Lung (tissue), 17 donors: ENCODE measurements at places on chromosomes 13 and 19.

- DNase-seq: no peak
These were observed 8.6 kb upstream of the EPSTI1 start for GRCh38 chr13:43000676-43001075.

GRCh38 chr13:97889803-97890202 lies 63.7 kb upstream of the IPO5 start:
- DNase-seq: no peak

GRCh38 chr19:56841193-56841543 lies 642 bp upstream of the PEG3 start:
- no peak for DNase-seq

GRCh38 chr19:28563964-28564921 lies 648.7 kb downstream of the UQCRFS1 start:
- peak; percentile 6 for DNase-seq

- DNase-seq: peak; percentile 20
These were observed 66.0 kb downstream of the ABCC4 start for GRCh38 chr13:95235199-95235756.

GRCh38 chr19:49160450-49161189 lies 3.0 kb downstream of the TRPM4 start:
- DNase-seq: no peak

DNA sequence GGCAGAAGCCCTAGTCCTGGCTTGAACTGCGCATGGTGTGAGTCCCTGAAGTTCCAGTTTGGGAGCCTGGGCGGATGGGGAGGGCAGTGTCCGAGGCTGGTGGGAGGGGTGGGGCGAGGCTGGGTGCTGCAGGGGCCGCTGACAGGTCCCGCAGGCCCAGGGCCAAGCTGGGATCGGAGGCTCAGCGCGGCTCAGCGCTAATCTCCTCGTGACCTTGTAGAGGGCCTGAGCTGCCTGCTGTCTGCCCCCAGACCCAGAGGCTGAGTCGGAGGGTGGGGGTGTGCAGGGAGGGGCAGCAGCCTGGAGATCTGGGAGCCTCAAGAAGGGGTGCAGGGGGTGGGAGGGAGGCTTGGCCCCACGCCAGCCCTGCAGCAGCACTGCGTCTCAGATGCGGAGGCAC lies 3.0 kb downstream of the ATP1A3 start:
- DNase-seq: no peak

- no peak for DNase-seq
These were observed 9.0 kb downstream of the F2RL3 start for GRCh38 chr19:16897856-16898161.

DNA sequence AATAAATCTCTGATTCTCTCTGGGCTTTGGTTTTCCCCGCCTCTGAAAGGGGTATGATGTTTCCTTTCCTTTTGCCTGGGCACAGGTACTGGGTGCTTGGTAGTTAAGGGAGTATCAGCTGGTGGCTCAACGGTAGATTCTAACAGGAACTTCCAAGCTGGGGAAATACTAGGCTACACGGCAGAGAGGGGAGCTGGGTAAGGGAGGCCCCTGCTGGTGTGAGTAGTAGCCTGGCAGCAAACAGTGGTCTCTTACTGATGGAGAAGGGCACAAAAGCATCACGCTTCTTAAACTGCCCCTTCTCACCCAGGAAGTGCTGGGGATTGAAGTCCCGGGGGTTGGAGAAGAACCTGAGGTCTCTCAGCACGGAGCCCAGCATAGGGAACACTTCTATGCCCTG lies 26.9 kb upstream of the CYP2A7 start:
- peak; percentile 60 for DNase-seq

DNA sequence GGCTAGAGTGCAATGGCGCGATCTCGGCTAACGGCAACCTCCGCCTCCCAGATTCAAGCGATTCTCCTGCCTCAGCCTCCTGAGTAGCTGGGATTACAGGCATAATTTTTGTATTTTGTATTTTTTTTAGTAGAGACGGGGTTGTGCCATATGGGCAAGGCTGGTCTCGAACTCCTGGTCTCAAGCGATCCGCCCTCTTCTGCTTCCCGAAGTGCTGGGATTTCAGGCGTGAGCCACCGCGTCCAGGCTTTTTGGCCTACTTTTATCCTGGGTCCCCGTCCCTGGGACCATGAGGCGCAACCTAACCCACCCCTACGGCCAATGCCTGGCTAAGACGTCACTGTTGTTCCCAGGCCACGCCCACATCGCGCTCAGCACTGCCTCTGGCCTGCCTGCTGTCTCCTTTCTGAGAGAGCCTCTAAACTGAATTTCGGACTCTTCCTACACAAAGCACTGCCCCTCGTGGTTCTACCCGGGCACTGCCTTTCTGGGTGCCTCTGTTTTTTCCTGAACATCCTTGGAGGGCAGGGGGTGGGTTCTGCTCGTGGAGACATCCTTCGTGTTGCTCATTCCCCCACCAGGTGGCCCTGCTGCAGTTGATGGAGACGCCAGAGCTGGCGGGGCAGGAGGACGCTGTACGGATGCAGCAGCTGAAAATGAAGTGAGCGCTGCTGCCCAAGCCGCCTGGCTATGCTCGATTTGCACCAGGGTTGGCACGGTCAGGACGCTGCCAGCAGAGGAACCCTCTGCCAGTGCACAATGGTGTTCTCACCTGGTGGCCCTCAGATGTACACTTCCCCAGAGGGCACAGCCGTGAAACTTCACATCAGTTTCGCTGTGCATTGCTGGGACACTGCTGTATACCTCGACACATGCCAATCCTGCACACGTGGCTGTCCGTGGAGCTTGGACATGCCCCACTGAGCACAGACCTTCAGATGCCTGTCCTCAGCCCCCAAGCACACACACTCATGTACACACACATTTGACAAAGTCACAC lies 2.0 kb downstream of the REX1BD start:
- peak; percentile 83 for DNase-seq

GRCh38 chr19:40642757-40643305 lies 41.7 kb downstream of the LTBP4 start:
- DNase-seq: no peak

DNA sequence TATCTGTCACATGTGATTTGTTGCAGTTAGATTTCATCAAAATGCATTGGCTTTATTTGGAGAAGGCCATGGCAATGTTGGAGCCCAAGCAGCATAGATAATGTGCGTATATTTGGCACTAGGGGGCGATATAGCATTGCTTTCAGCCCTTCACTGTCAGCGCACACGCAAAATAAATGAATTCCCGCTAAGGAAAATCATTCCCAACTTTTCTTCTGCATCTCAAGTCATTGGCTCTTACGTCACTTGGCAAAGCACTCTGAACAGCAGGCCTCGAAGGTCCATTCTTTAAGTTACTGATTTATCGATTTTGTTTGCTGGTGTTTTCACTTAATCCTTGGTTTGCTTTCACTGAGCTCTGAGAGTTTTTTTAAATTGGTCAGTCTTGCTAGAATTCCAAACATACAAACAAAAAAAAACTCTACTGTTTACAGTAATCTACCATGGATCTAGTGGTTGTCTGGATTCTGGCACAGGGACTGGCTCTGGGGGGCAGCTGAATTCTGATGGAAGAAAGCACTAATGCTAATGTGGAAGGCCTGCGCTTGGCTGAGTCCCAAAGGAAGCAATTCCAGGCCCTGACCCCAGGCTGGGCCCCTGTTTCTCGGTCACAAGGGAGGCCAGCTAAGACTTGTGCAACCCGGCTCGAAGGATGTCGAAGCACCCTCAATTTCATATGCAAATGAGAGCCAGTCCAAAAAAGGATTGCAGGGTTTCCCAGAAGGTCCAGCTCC lies 97.7 kb upstream of the IPO5 start:
- DNase-seq: peak; percentile 87

- DNase-seq: no peak
These were observed 317.9 kb downstream of the MTUS2 start for GRCh38 chr13:29137995-29138394.

- DNase-seq: no peak
These were observed 91.8 kb downstream of the SIPA1L3 start for GRCh38 chr19:37998801-37999308.

GRCh38 chr19:2424686-2425621 lies 2.4 kb downstream of the TIMM13 start:
- peak; percentile 53 for DNase-seq

DNA sequence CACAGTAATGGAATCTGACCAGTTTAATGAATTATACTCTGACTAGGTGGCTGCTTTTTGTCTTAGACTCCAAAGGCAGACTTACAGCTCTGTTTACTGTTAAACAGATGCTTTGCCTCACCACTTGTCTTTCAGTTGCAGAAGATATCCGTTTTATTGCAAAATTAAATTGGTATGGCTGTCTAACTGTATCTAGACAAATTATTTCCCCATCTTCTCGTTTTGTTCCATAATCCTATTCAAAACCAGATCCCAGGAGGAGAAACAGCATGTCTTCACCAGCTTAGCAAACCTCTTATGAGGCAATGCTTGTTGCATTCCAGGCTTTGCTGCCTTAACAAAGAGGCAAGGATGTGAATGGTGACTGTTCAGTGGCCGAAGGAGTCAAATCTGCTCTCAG lies 215.6 kb downstream of the TDRD3 start:
- no peak for DNase-seq

GRCh38 chr13:99296398-99296797 lies 10.8 kb downstream of the GPR183 start:
- DNase-seq: no peak

DNA sequence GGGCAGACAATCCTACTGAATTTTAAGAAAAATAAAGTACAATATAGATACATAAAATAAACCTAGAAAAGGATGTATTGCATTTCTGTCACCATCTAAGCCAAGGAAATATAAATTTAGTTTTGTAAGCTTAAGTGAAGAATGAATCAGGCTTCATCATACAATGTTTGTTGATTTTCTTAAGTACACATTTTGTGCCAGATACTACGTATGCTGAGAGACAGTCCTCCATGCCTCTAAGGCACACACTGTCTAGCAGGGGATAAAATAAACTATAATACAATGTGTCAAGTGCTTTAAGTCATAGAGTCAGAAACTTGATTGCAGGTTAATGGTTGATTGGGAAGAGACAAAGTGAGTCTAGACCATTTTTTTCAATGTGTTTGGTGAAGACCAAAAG lies 465.7 kb downstream of the TBC1D4 start:
- no peak for DNase-seq

DNA sequence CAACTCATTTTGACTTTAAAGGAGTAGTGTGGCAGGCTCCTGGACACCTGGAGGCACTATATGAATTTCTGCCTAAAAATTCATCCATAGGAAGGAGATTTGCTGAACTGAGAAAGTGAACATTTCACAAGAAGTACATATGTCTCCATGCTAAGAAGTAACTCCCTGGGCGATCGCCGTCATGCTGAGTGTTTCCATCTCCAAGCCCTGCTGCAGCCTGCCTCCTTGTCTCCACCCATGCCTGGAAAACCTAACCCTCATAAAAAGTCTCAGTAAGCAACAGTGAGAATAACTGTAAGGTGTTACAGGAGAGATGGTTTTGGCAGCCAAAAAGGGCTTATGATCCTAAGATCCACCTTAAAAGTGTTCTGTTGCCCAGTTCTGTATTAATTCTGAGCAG lies 251.3 kb downstream of the SHISA2 start:
- DNase-seq: no peak

- DNase-seq: no peak
These were observed 670 bp upstream of the CHAF1A start for GRCh38 chr19:4401769-4402170.

- no peak for DNase-seq
These were observed 92.8 kb downstream of the FAM216B start for GRCh38 chr13:42874221-42874620.

- DNase-seq: no peak
These were observed 33.1 kb downstream of the PPP1R37 start for GRCh38 chr19:45125975-45126493.

GRCh38 chr13:107157271-107157670 lies 589.3 kb upstream of the ARGLU1 start:
- DNase-seq: peak; percentile 82
